Stimulated activated CD4-positive, alpha-beta T cell treated with anti-CD3 and anti-CD28 coated beads, TNF-alpha, amount 100 ng/mL, for 1 hour (primary cell): ENCODE measurements at places on chromosomes 7 and 10.

- DNase-seq, result no peak
These were observed 46.7 kb upstream of the PLCE1 start for GRCh38 chr10:93947055-93947454.

- no peak for DNase-seq
These were observed 1.7 kb upstream of the MYO1G start for GRCh38 chr7:44980393-44981034.

- no peak for DNase-seq
These were observed 189.6 kb downstream of the ADAM12 start for GRCh38 chr10:126198681-126199080.

DNA sequence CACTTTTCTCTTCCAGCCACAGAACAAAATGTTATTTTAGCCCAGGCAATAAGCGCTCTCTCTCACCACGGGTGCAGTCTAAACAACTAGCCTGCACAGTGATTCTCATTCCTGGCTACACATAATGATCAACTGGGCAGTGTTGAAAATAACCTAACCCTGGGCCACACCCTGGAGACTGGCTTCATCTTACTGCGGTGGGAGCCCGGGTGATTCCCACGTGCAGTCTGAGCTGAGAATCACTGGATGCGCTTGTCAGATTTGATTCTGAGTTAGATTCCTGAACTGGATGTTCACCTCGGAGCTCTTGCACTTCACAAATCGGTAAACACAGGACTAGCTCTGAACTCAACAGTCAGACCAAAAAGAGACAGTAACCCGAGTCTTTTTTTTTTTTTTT is 14.9 kb downstream of the ZC3HAV1 start:
- DNase-seq, result no peak

DNA sequence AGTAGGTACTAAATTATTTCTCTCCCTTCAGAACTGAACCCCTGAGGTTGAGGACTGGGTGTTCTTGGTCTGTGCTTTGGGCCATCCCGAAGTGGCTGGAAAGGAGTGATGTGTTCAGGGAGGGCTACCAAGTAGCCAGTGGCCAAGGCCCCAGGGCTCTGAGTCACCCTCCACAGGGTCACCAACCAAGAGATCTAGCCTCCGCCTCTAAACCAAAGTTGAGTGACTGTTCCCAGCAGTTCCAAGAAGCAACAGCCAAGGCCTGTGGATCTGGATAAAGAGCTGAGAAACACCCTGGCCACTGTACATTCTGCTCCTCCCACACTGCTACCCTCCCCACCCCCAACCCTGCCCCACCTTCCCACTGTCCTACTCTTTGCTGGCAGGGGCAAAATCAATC is 35.5 kb upstream of the KCNMA1 start:
- DNase-seq, result no peak

DNA sequence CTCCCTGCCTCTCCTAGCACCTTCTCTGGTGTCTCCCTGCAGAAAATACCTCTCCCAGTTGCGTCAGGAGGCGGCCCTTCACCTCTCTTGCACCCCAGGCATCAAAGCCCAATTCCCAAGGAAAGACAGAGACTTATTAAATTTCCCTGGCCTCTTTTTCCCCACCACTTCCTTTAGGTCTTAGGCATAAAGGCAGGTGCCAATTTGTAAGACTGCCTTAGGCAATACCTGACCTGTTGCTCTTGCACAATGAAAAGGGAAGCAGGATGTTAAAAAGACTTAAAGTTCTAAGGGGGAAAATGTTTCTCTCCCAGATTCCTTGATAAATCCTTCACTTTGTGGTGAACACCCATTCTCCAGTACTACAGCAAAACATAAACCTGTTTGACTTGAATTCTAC is 186.7 kb downstream of the SLC25A13 start:
- DNase-seq, result no peak

DNA sequence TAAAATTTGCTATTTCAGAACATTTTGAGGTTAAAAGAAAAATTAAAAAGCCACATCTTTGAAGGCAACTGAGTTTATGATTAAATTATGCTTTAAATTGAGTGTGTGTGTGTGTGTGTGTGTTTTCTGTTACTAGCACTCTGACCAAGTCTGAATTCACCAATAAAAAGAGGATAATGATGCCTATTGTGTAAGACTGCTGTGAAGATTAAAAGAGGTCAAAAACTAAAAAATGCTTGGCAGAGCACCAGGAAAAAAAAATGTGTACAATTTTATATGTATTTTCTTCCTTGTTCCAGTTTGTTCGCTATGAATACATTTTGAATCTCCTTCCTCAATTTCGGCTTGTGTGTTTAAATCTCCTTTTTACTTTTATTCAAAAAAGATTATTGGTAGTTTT is 316.6 kb upstream of the MAGI2 start:
- no peak for DNase-seq

- DNase-seq, result no peak
These were observed 58.0 kb downstream of the ORC5 start for GRCh38 chr7:104149822-104150221.

DNA sequence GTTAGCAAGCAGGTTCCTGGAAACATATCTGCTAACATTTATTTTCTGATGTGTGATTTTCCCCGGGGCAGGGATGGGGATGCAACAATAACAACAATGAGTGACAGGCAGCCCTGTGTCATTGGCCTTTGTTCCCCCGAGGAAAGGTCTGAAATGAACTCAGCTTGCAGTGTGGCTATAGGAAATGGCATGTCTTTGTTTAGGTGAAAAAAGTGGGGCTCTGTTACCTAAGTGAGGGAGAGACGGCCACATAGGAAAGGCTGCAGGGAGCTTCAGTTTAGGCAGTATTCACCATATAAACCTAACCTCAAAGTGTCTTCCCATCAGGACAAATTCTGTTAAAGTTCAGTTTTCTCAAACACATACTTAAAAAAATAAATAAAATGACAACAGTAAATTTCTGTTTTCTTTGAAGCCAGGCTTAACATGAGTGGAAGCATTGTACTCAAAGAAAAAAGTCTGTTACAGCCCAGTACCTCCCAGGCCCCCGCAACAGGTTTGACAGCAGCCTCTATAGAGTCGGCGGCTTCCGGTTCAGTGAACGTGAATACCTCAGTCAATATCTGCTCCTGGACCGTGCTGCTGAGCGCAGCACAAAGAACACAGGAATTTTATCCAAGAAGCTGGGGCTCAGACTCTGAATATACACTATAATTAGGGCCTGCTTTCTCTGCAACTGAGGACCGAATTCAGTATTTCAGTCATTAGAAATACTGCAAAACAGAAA is 168.3 kb downstream of the GLI3 start:
- DNase-seq, result no peak

DNA sequence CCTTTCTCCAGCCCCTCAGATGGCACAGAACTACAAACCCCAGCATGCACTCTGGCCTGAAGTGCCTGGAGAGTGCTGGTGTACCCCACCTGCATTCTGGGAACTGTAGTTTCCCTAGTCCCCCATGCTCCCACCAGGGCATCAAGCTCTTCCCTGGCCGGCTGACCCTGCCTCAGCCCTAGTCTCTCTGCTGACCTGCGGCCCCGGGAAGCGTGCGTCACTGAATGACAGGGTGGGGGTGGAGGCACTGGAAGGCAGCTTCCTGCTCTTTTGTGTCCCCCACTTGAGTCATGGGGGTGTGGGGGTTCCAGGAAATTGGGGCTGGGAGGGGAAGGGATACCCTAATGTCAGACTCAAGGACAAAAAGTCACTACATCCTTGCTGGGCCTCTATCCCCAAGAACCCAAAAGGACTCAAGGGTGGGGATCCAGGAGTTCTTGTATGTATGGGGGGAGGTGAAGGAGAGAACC is 2.1 kb downstream of the NOS3 start:
- no peak for DNase-seq

- DNase-seq, result no peak
These were observed 144.1 kb upstream of the PRSS58 start for GRCh38 chr7:142401951-142402350.

GRCh38 chr10:101961591-101962498 is 94.1 kb downstream of the ARMH3 start:
- no peak for DNase-seq

DNA sequence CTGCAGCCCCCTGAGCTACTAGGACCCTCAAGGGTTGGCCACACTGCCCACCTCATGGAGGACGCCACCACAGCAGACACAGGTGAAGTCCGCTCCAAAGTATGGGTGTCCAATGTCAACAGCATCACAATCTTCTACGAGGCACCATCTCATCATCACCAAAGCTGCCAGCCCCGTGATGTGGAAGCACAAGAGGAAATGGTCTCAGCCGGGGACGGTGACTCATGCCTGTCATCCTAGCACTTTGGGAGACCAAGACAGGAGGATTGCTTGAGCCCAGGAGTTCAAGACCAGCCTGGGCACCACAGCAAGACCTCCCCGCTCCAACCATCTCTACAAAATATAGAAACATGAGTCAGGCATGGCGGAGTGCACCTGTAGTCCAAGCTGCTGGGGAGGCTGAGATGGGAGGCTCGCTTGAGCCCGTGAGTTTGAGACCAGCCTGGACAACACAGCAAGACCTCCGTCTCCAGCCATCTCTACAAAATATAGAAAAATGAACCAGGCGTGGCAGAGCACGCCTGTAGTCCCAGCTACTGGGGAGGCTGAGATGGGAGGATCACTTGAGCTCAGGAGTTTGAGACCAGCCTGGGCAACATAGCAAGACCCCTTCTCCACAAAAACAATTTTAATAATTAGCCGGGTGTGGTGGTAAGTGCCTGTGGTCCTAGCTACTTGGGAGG is 48.8 kb upstream of the MYL10 start:
- no peak for DNase-seq

- no peak for DNase-seq
These were observed 30.1 kb upstream of the FOXL3 start for GRCh38 chr7:259751-260405.

GRCh38 chr7:2008101-2008935 is 224.4 kb downstream of the MAD1L1 start:
- no peak for DNase-seq

DNA sequence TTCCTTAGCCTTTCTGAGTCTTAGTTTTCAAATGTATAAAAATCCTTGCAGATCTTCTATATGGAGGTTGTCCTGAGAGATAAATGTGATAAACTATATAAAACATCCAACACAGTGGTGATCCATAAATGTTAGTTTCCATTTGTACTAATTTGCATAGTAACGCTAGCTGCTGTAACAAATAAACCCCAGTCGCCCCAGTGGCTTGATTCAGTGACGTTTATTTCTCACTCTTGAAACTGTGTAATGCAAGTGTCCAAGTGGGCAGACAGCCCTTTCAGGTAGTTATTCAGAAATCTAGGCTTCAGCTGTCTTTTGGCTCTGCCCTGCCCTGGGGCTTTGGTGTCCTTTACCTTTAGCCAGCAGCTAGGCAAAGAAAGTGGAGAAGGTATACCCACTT is 106.3 kb downstream of the VTI1A start:
- no peak for DNase-seq

DNA sequence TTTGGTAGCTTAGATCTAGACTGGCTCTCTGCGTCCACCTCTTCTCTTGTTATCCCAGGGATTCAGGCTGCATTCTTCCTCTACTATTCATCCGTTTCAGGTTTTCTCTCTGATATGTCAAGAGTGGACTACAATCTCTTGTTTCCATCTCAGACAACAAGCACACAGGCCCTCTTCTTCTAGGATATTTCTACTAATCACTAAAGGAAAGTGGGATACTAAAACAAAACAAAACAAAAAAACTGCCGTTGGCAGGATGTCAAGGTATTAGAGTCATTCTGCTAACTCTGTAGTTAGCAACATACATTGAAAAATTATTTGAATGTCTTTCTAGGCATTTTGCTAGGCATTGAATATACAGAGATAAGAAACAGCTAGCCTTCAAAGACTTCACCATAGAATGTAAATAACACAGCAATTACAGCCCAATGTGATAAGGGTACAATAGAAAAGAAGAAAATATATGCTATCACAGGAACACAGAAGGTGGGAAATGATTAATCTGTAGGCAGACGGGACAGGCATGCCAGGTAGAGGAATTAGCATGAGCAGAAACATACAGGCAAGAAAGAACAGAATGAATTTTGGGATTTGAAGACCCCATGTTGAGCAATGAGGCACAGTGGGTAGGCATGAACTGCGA is 210.5 kb downstream of the CSTF2T start:
- DNase-seq, result no peak
